ENCODE measurements at places on chromosomes 2 and 18.

DNA sequence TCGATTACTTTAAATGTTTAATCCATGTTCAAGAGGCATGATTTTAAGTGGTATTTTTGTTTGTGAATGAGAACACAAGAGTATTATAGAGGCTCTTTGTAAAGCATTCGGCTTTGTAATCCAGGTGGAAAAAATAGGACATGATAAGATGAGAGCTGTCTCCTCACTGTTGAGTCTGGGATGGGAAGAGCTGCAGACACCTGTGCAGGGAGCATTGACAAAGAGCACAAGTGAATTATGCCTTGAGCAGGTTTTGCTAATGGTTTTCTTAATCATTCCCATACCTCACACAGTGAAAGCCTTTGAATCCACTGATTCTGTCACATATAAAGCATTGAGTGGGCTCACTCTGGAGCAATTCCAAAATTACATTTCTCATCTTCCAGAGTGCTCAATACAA lies 9.6 kb downstream of the COL6A3 start:
- no peak for DNase-seq

DNA sequence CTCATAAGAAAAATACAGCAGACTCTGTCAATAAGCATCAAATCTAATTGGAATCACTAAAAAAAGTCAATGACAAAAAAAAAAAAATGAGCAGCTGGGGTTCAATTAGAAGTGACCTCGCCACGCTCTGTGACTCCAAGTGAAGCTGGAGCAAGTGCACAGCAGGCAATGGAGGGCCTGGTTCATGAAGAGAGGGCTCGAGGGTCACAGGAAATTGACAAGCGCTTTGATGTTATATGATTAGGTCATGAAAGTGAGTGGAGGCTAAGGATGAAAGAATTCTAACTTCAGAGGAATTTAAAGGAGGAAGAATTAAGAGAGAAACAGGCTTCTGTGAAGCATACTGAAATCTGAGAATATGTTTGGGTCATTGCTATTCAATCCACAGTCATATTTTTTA lies 85.4 kb upstream of the TMEM18 start:
- DNase-seq, result no peak

DNA sequence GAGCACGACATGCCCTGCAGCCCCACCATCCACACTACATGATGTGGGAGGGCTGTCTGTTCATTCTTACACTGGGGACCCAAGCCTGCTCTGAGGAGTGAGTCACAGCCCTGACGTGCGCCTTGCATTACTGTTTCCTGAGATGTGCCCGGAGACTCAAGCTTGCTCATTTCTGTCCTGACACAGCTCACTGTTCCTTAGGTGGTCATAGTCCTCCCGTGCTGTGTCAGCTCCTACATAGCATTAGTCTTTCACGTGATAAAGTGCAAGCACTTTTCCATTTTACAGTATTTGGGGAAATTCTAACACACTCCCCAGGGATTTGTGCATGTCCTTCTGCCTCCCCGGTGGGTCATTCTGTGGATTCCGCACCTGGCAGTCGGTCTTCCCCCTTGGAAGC lies 46.2 kb upstream of the TRIM43B start:
- DNase-seq, result no peak

GRCh38 chr2:203796248-203797010 lies 71.1 kb upstream of the CTLA4 start:
- no peak for DNase-seq

DNA sequence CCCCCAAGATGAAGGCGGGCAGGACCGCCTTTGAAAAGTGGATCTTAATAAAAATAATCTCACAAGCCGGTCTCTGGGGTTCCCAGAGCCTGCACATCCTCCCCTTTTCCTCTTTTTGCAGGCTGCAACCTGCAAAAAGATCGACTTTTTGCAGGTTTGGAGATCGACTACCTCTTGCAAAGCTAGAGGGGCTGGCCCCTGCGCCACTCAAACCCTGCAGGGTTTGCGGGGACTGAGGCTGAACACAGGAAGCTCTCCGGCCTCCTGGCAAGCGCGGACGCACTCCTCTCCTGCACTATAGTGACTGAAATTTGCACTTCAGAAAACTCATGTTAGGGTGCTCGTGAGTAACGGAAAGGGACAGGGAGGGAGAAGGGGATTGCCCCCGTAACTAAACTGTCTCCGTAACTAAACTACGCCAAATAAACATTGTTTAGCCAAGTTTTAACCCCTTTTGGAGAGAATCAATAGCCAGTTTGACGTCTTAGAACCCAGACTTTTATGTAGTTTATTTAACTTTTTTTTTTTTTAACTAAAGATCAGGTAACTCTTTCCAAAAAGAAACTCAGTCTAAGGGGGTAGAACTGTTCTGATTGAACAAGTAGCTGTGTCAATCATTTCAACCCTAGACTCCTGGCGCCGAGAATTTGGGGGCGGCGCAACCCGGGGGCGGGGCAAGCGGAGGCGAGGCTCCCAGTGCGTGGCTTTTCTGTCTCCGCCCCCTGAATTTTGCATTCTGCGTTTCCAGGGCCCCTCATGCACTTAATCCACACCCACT lies 2.5 kb downstream of the IGFBP5 start:
- no peak for DNase-seq

GRCh38 chr2:122238006-122238559 lies 482.6 kb downstream of the TSN start:
- no peak for DNase-seq

DNA sequence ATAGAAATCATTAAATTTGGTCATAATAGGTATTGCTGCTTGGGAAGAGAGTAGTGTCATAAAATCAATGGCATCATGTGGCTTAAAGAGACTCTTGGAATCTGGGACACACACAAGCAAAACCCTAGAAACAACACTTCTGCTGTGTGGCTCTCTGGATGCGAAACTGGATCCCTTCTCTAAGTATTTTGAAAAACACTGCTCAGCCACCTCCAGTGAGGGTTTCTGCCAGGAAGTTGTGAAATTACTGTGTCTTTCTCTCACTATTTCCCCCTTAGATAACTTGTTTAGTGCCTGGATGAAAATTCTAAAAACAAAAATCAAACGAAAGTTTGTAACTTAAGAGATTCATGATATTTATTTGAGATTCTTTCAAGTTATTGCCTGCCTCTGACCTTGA lies 163.8 kb downstream of the RHBDD1 start:
- DNase-seq, result no peak

DNA sequence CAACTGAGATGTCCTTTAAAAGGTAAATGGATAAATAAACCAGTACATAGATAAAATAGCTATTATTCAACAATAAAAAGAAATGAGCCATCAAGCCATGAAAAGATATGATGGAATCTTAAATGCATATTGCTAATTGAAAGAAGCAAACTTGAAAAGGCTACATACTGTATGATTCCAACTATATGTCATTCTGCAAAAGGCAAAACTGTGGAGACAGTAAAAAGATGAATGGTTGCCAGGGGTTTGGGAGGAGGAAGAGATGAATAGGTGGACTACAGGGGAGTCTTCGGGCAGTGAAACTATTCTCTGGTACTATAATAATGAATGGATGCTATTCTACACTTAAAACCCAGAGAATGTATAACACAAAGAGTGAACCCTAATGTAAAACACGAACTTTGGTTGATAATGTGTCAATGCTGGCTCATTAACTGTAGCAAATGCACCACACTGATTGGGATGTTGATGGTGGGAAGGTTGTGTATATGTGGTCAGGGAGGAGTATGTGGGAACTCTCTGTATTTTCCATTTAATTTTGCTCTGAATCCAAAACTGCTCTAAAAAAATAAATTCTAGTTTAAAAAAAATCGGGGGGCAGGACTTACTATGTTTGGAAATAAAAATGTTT lies 73.7 kb upstream of the MYCN start:
- no peak for DNase-seq

DNA sequence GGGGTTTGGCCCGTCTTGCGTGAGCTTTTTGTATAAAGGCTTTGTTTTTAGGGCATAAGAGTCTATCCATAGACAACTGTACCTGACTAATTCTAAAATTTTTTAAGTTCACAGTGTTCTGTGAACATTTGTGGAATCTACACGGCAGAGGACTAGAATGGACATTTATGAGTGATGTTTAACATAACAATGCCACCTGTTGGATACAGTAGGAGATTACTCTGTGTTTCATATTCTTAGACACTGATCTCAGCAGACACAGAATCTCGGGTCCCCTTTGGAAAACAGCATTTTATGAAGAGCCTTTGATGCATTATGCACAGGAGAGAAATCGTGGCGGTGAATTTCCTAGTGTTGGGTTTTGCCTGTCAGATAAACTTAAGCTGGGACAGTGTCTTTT lies 752.2 kb downstream of the DPP10 start:
- DNase-seq, result no peak

- no peak for DNase-seq
These were observed 69.7 kb downstream of the RPRM start for GRCh38 chr2:153408710-153409385.

DNA sequence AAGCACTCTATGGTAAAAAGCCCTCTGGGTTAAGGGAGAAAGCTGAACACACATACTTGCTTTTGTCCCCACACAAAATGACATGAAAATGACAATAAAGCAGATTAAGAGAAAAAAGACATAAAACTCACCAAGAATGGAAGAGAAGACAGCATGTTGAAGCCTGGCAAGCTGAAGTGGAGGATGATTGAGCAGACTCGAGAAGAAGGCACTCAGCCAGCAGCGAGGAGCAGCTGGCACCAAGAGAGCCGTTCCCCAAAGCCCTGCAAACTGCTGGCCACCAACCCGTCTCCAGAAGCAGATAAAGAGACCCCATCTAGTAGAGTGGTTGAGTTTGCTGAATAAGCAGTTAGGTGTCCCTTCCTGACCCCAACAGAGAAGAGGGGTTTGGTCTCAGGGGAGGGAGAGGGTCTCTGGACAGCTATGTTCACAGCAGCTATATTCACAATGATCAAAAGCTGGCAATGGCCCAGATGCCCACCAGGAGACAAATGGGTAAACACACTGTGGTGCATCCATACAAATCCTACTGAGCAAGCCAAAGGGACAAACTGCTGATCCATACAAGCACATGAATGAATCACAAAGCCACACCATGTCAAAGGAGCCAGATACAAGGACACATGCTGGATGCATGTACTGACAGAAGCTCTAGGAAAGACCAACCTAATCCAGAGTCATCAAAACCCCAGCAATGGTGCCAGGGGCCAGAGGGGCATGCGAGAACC lies 36.9 kb downstream of the FAM168B start:
- no peak for DNase-seq

GRCh38 chr2:172215172-172215935 lies 112.7 kb upstream of the DLX2 start:
- DNase-seq, result no peak
